ENCODE measurements at places on chromosomes 4 and X.
A peak's percentile ranks its signal among the peaks of the same experiment; 100 is the strongest.

DNA sequence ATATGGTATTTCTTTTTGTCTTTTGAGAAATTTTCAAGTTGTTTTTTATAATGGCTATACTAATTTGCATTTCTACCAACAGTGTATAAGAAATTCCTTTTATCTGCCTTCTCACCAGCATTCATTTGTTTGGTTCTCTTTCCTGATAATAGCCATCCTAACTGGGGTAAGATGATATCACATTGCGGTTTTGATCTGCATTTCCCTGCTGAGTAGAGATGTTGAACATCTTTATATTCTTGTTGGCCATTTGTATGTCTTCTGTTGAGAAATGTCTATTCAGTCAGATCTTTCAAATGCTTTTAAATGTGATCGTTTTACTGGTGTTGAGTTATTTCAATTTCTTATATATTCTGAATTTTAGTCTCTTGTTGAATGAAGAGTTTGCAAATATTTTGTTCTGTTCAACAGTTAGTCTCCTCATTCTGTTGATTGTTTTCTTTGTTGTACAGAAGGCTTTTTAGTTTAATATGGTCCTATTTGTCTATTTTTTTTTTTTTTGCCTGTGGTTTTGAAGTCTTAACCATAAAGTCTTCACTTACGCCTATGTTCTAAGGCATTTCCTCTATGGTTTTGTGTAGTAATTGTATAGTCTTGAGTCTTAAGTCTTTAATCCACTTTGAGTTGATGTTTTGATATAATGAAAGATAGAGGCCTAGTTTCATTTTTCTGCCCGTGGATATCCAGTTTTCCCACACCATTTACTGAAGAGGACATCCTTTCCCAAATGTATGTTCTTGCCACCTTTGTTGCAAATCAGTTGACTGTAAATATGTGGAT lies 1566.9 kb downstream of the STIM2 start:
- ATAC-seq, result no peak

DNA sequence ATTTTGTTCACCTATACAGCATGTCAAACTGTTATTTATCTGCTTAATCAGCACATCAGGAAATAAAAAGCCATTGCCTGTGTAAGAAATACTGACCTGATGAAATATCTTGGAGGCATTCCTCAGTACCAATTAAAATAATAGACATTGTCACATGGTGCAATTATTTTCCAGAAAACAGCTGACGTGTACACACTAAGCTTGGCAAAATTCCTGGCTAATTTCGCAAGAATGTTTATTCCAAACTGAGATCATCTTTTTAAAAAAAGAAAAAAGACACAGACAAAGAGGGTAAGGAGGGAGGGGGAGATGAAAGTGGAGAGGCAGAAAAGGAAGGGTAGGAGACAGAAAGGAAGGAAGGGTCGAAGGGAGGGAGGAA lies 61.9 kb upstream of the NFKB1 start:
- ATAC-seq, result peak; percentile 72

DNA sequence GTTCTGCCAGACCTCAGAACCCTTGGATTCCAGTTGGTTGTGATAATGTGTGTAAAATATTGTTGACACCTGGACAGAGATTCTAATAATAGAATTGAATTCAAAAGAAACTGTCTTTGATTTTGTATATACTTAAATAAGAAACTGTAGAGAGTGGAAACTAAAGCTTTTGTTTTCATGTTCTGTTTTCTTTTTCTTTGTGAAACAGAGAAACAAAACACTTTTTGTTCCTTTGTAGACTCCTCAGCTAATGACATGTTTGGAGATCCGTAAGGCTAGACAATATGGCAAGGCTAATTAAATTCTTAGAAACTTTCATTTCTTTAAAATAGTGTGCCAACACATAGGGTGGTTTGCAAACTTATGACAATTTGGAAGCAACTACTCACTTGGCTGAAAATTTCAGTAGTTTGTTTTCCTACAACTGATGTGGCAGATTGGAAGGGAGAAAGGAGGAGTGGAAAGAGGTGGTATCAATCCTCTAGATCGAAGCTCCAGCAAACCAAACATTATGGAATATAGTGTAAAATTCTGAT lies 90.9 kb upstream of the FAT1 start:
- no peak for ATAC-seq

DNA sequence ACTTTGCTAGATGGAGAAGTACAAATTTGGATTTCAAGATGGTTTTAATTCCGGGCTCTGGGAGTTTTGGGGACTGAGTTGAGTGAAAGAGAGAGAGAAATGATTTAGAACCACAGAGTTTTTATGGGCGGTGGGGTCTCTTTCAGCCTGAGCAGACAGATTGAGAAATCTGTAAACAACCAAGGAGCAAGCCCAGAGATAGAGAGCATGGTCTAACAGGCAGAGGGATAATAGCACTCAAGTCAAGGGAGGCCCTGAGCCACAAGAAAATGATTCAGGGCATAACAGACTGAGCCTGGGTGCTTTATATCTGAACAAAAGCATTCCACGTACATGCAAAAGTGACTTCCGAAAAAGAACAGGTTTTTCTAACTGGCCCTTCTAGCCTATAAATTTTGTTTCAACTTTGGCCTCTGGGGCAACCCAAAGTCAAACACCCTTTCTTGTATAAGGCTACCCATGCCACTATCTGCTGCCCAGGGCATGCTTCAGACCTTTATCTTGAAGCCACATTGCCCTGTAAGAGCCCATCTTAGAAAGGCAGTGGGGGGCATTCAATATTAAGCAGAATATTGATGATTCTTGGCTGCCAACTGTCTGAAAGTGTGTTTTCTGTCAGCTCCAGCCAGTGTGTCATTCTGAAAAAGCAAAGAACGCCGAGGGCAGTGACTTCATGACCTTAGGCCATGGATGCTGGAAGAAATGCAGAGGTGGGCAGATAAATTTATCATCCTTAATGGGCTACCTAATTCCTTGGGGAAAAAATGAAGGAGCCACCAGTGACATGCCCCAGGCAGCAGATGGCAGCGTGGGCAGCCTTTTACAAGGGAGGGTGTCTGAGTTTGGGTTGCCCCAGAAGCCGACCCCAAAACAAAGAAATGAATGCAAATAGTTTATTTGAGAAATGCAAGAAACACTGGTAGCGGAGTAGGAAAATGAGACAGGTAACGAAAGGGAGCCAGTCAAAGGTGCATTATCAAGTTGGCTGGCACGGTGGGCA lies 637.6 kb downstream of the MID1IP1 start:
- no peak for ATAC-seq

- peak; percentile 99 for ATAC-seq
Observed at GRCh38 chr4:65515646-65516045, 154.6 kb downstream of the EPHA5 start.
